ENCODE measurements at places on chromosomes 6 and 20.

DNA sequence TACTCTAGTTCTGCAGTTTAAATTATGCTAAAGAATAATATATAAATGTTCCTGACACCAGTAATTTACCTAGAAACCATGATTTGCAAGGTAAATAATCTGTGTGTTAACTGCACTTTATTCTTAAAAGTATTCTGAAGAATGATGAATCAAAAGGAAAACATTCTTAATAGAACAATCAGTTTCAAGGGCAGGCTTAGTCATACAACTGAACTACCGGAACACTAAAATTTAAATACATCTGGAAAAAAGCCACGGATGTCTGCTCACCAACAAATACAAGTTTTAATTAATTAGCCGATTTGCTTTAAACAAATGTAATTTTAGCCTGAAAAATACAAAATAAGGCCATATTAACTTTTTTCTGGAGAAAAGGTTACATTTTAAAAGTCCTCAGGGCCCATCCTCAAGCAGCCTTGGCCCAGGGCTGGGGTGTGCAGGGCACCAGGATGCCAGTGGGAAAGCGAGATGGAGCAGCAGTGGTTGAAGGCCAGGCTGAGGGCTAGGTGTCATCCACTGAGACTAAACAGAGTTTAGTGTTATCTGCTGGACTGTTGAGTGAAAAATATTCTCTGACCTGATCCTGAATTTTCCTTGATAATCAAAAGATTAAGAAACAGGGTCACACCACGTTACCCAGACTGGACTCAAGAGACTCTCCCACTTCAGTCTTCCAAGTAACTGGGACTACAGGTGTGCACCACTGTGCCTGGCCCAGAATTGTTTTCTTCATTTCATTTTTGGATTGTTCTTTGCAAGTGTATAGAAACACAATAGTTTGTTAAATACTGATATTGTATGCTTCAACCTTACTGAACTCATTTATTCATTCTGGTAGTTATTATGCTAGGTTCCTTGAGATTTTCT is 88.2 kb upstream of the DST start:
- DNase-seq = no peak

DNA sequence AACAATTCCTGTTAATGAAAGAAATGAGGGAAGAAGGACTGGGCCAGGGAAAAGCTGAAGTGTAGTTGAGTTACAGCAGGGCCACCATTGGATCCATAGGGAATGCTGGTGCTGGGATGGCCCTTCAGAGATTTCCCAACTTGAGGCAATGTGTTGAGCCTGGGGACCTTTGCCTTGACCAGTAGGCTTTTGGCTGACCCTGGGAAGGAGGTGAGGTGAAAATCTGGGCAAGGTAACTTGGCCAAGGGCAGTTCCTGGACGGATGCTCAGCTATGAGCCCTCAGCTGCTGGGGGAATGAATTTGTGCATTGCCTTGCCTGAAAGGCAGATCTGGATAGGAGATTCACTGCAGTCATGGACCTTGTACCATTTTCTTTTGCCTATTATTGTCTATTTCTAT is 20.4 kb downstream of the UTRN start:
- DNase-seq = no peak

- no peak for DNase-seq
Measured at GRCh38 chr20:36687850-36688249, 41.9 kb upstream of the SLA2 start.

DNA sequence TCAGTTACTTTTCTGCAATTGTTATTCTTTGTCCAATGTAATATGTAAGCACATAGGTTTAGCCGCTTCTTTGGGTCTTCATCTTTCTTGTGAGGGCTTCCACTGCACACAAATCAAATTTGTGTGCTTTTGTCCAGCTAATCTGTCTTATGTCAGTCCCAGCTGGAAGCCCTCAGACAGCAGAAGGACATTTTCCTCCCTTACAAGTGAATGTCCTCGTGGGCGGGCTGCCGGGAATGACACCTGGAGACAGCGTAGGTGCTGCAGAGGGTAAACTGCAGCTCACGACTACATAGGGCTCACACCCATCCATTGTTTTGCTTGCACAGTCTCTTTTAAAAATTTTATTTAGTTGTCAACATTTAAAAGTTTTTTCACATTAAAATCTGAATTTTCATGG is 24.6 kb upstream of the PPP1R14C start:
- DNase-seq = no peak

- DNase-seq = no peak
Measured at GRCh38 chr6:56162081-56162480, 85.3 kb downstream of the COL21A1 start.

DNA sequence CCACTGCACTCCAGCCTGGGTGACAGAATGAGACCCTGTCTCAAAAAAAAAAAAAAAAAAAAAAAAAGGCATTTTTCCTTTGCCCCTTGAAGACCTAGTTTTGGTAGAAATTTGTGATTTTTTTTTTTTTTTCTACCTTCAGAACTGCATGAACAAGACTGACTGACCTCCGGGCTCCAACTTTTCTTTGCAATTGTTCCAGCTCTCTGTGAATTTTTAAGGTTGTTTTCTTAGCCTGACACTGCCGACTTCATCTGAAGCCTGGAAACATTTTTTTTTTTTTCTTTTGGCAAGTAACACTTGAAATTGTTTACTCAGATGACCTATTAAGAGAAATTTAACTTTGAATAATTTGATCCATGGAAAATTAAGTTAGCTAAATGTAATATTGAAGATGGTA is 73.0 kb downstream of the SLC24A3 start:
- DNase-seq = no peak

GRCh38 chr6:135901774-135902524 is 50.4 kb downstream of the PDE7B start:
- DNase-seq = peak; percentile 47

DNA sequence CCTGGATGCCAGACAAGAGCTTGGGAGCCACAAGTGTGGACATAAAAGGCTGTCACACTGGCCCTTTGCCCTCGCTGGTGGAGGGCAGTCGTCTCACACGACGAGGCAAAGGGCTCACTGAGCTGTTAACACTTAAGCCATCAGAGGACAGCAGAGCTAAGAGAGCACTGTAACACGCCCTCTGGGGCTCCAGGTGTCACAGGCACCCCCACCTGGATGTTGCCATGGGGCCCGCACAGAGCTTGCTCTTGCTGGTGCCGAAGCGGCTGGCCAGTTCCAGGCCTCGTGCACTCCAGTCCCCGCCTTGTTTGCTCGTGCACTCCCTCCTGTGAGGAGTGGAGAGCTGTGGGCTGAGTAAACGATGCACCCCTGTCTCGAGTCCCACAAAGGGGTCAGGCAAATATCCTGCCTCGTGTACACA is 37.4 kb downstream of the SLC35D3 start:
- no peak for DNase-seq

DNA sequence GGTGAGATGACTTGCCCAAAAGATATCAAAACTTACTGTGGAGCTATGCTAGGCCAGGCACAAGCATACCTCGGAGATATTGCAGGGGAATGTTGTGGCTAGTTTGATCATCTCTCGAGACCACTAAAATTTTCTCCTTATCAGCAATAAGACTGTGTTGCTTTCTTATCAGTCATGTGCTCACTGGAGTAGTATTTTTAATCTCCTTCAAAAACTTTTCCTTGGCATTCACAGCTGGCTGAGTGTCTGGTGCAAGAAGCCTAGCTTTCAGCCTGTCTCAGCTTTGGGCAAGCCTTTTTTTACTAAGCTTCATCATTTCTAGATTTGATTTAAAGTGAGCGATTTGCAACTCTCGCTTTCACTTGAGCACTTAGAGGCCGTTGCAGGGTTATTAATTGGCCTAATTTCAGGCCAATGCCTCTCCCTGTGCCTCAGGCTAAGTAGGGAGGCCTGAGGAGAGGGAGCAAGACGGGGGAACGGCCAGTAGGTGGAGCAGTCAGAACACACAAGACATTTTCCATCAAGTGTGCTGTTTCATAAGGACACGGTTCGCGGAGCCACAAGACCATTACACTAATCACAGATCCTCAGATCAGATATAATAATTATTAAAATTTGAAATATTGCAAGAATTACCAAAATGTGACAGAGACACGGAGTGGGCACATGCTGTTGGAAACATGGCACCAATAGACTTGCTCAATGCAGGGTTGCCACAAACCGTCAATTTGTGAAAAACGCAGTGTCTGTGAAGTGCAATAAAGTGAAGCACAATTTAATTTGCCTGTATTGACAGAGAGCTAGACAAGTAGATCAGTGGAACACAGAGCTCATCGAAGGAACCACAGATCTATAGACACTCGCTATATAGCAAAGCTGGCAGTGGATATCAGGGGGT is 106.8 kb upstream of the SIRPG start:
- peak; percentile 27 for DNase-seq

- no peak for DNase-seq
Measured at GRCh38 chr20:62201173-62202082, 18.6 kb downstream of the MTG2 start.

- DNase-seq = no peak
Measured at GRCh38 chr20:52959125-52959524, 13.0 kb upstream of the TSHZ2 start.

GRCh38 chr6:5468586-5468985 is 207.3 kb downstream of the FARS2 start:
- DNase-seq = no peak

GRCh38 chr6:133983099-133983939 is 30.3 kb downstream of the TBPL1 start:
- DNase-seq = peak; percentile 34

DNA sequence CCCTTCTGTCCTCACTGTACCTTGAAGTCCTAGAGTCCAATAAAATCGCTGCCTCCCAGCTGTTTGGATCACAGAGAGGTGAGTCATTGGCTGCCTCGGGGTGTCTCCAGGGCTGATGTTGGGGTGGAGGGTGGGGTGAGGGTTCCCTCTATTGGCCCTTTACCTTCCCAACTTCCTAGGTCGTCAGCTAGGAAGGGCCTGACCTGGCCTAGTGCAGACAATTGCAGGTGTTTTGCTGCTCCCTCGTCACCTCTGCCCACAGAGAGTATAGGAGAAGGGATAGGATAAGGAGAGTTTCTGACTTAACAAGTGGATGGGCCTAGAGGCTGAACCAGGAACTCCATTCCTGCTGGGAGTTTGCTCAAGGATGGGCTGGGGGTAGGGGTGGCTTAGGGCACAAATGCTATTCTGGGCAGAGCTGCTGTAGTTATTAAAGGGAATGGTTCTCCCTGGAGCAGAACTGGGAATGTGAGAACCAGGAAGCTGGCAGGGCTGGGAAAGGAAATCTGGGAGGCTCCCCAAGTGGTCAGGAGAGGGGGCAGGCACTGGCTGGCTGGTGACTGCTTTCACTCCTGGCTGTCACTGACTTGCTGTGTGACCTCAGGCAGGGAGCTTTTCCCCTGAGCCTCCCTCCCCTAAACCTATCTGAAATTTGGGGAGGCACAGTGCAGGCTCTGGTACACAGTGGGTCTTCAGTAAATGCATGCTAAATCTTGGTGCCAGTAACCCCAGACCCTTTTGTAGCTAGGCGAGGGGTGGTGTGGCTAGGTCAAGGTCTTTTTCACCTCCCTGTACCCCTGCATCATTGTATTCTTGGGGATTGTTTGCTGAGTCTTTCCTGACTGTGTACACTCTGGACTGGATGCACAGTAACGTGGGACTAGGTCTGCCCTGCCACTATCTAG is 1.5 kb downstream of the TP53INP2 start:
- no peak for DNase-seq

GRCh38 chr6:53148684-53149083 is at the start of gene GCM1:
TSS of gene GCM1 (minus strand) at chr6:53148841. CDS start at chr6:53145632, 3,209 bp downstream.
- DNase-seq = no peak

DNA sequence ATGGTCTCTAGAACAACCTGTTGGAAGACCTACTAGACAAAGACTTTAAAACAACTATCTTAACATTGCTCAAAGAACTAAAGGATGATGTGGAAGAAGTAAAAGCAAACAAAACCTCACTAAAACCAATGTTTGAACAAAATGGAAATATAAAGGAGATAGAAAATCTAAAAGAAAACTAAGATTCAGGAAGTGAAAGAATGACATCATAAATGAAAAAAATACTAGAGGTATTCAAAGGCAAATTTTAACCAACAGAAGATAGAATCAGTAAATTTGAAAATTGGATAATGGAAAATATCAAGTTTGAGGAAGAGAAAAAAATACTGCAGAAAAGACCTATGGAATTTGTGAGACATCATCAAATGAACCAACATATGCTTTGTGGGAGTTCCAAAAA is 914.1 kb upstream of the GJE1 start:
- no peak for DNase-seq

GRCh38 chr6:140050101-140050995 is 675.9 kb upstream of the CITED2 start:
- no peak for DNase-seq

- no peak for DNase-seq
Measured at GRCh38 chr6:1554141-1554475, 55.6 kb upstream of the FOXC1 start.

- DNase-seq = no peak
Measured at GRCh38 chr6:99739526-99739925, 132.9 kb downstream of the PRDM13 start.

GRCh38 chr20:20740541-20740940 is 28.1 kb upstream of the RALGAPA2 start:
- DNase-seq = no peak

DNA sequence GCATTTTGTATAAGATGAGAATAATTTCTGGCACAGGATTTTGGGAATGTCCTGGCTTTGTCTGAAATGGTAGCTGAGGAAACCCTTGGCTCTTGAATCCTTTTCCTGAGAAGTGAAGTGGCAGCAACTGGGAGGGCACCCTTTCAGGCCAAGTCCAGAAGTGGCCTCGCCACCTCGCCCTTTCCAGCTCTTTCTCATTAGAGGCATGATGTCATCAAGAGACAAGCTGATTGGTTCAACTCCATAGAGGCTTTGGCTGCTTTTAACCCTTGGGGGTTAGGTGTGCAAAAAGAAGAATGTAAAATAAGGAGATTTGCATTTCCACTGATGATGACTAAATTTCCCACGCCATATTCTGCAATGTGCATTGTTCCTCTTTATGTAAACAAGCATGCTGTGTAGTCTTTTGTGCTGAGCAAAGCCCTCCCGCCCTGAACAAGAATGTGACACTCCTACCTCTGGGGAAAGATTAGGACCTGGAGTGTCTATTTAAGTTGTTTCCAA is 116.5 kb downstream of the TCP11 start:
- no peak for DNase-seq

- DNase-seq = no peak
Measured at GRCh38 chr6:159832946-159833345, 32.9 kb downstream of the PNLDC1 start.

- no peak for DNase-seq
Measured at GRCh38 chr6:89434954-89435353, 2.0 kb downstream of the ANKRD6 start.

GRCh38 chr6:154258064-154258757 is 98.4 kb downstream of the IPCEF1 start:
- no peak for DNase-seq

All from stimulated activated naive CD4-positive, alpha-beta T cell (primary cell).